Tibial nerve (tissue), 4 donors: ENCODE measurements at places on chromosomes 1 and 21. TPM values are rescaled to one million over a fixed set of nuclear protein-coding genes. Genes with fewer than 3 reads are reported as not detected.

Gene ADIPOR1
- 89.6 TPM for total RNA-seq

- H3K36me3 ChIP-seq = no peaks in the 10 kb centered on the region
- no peaks in the 10 kb centered on the region for H3K27me3 ChIP-seq
- DNase-seq = no peak
- no peaks in the 10 kb centered on the region for H3K4me1 ChIP-seq
- H3K4me3 ChIP-seq = no peak overlapping the region
- H3K27ac ChIP-seq = no peak overlapping the region
These were observed 146.6 kb downstream of the TBX15 start for GRCh38 chr1:118841521-118841920.

Gene AQP10
- not detected for total RNA-seq

DNA sequence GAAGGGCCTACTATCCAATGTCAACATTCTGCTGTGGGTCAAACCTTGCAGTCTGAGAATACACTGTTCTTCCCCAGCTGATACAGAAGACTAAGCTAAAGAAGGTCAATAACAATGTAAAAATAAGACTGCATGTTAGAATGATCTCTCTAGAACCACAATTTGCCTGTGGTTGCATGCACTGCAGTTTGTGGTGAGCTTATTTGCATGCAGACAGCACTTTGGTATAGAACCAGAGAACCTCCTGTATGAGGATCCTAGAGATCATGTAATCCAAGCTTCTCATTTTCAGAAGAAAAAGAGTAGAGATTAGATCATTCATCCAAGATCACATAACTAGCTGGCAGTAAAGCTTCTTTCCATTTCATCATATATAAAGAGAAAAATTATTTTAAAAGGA lies 15.8 kb downstream of the SYNJ1 start:
- no peak overlapping the region for H3K4me3 ChIP-seq
- no peaks in the 10 kb centered on the region for H3K27me3 ChIP-seq
- no peaks in the 10 kb centered on the region for H3K4me1 ChIP-seq
- no peaks in the 10 kb centered on the region for H3K36me3 ChIP-seq
- no peak for DNase-seq

GRCh38 chr1:7468248-7468647 lies 302.8 kb upstream of the VAMP3 start:
- H3K27me3 ChIP-seq = no peaks in the 10 kb centered on the region
- no peak overlapping the region for H3K4me3 ChIP-seq
- no peak overlapping the region for H3K27ac ChIP-seq
- H3K36me3 ChIP-seq = no peaks in the 10 kb centered on the region
- peaks cover 22% of the 10 kb centered on the region for H3K4me1 ChIP-seq

Gene GJA8
- not detected for total RNA-seq

DNA sequence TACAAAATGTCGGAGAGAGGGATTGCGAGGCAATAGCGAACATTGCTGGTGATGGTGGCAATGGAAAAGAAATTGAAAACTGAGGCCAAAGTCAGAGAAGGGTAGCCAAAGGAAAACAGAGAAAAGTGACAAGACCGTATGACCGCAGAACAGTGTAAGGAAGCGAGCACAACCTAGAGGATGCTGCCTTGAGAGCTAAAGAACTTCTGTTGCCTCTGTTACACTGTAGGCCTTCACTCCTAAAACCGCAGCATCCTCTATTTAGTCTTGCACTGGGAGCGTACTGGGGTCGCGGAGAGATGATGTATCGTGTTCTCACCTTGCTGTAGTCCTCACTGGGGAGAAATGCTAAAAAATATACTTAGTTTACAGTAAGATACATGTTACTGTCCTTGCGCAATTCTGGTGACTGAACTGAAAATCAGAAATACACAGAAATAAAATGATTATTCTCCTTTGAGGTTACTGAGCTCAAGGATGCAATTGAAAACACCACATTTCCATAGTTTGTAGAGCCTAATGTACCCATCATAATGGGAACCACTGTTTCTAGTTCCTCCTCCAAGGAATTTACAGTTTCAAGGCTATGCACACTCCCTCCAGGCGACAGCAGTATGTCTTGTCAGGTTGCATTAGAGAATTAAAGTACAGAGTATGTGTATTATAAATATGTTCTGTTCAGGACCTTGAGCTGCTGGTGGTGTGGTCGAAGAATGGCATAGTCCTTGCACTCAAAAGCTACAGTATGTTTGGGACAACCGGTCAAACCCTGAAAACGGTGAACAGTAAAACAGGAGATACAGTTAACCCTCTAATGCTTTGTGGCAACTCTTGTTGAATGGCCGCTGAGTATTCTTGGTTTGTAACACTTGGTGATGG lies 1.3 kb downstream of the NEK7 start:
- H3K27me3 ChIP-seq = no peaks in the 10 kb centered on the region
- peaks cover 57% of the 10 kb centered on the region for H3K4me1 ChIP-seq
- H3K36me3 ChIP-seq = no peaks in the 10 kb centered on the region
- H3K27ac ChIP-seq = peak overlapping the region; percentile 100

DNA sequence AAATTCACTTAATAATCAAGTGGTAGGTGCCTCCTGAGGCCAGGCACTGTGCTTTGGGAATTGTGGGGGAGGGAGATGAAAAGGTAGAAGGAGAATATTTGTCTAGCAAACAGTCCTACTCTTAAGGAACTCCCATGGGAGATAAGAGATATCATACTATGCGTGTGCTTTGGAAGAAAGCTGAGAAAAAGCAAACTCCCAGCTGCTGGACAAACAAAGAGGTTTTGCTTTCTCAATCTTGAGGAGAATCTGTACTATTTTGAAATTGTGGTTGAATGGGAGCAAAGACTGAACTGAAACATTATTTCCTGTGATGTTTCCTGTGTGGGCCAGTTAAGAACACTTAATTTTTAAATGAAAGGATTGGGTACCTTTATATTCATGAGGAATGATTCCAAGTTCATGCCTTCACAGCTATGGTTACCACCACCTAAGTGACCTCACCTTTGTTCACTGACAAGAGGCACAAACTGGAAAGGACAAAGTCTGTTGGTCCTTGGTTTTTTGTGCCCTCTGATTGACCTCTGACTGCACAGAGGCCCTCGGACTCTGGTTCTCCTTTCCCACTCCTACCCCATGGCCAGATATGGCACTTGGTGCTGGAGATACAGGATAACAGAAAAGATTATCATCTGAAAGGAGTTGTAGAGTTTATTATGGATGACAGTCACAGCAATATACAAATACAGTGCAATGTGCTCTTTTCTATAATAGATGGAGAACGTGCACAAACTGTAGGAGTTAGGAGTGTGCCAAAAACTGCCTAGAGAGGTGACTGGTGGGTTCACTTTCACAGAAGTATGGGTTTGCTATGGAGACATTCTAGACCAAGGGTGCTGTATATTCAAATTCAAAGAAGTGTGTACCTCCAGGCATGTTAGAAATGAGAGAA lies 1.6 kb downstream of the CD53 start:
- H3K36me3 ChIP-seq = no peaks in the 10 kb centered on the region
- H3K4me3 ChIP-seq = peak overlapping the region; percentile 55

DNA sequence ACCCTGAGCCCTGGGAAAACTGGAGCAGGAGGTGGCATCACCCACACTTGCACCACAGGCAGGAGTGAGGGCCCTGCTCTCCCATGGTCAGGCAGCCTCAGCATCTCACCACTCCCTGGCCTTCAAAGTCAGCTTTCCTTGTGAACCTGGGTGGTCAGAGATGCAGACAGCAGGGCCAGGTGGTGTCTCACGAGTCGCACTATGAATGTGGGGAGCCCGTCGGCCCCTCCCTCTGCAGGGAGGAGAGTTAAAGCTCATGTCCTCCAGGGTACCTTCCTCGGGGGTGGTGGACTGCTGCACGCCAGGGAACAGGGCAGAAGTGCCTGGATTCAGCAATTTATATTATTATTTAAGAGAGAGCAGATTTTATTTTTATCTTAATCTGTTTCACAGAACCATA lies 24.1 kb downstream of the ABCG1 start:
- peaks cover 3% of the 10 kb centered on the region for H3K4me1 ChIP-seq
- DNase-seq = no peak
- no peaks in the 10 kb centered on the region for H3K27me3 ChIP-seq
- H3K27ac ChIP-seq = no peak overlapping the region
- no peak overlapping the region for H3K4me3 ChIP-seq

Gene MEGF6
- total RNA-seq = 63.3 TPM

Gene GJC2
- total RNA-seq = 6.9 TPM

DNA sequence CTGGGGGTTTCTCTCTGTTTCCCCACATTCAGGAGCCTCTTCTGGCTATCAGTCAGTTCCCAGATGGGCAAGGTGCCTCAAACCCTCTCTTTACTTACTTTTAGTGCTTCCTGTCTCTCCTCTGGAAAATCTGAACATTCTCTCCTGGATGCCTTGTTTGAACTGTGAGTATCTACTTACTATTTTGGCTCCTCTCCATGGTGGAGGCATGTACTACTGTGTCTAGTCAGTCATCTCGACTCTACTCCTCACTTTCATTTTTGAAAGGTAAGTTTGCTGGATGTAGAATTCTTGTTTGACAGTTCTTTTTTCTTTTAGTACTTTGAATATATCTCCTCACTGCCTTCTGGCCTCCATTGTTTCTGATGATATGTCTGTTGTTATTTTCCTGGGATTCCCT lies 70.9 kb upstream of the FAM78B start:
- no peak overlapping the region for H3K27ac ChIP-seq
- H3K4me1 ChIP-seq = no peaks in the 10 kb centered on the region
- no peak for DNase-seq

GRCh38 chr1:150579945-150580642 lies 684 bp upstream of the MCL1 start:
- H3K36me3 ChIP-seq = peaks cover 5% of the 10 kb centered on the region
- H3K4me1 ChIP-seq = peaks cover 14% of the 10 kb centered on the region
- no peaks in the 10 kb centered on the region for H3K27me3 ChIP-seq
- peak overlapping the region; percentile 97 for H3K27ac ChIP-seq
- peak overlapping the region; percentile 59 for H3K4me3 ChIP-seq

DNA sequence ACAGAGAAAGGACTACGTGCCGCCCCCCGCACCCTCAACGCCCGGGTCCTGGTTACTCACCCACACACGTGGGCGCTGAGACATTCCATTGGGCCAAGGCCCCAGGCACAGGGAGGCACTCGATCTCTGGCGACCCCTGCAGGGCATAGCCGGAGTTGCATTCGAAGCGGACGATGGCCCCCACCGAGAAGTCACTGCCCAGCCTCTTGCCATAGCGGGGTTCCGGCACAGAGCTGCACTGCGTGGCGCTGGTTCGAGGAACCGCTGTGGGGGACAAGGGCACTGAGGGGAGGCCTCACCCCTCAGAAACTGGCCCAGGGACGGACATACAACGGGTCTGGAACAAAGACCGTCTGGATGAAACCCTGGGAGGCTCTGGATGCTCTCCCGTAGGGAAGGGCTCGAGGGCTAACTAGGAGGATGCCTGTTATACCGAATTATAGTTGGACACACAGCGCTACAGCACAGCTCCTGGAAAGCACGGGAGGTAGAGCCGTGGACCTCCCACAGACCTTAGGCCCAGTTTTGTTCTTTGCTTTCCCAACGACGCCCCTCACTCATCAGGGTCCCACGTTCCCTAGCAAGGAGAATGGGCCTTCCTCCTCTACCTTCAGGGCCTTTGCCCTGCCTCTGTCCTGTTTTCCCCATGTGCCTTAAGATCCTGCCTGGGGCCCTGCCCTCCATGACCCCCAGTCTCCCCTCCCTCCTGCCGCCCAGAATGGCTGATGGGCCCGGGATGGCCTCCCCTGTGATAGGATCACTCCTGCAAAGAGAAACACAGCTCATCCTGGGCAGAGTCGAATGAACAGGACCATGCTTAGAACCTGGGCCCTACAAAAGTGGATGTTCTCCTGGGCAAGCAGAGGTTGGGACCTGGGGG lies 152.8 kb downstream of the ZSCAN20 start:
- no peak overlapping the region for H3K27ac ChIP-seq
- no peaks in the 10 kb centered on the region for H3K4me1 ChIP-seq
- peaks cover 11% of the 10 kb centered on the region for H3K27me3 ChIP-seq
- H3K36me3 ChIP-seq = no peaks in the 10 kb centered on the region

GRCh38 chr1:32876341-32877210 lies 5.9 kb upstream of the FNDC5 start:
- no peak overlapping the region for H3K4me3 ChIP-seq
- no peaks in the 10 kb centered on the region for H3K27me3 ChIP-seq
- no peak overlapping the region for H3K27ac ChIP-seq
- H3K4me1 ChIP-seq = peaks cover 17% of the 10 kb centered on the region
- no peaks in the 10 kb centered on the region for H3K36me3 ChIP-seq

GRCh38 chr1:171801487-171801891 lies 20.0 kb downstream of the METTL13 start:
- no peaks in the 10 kb centered on the region for H3K27me3 ChIP-seq
- DNase-seq = peak; percentile 32
- no peak overlapping the region for H3K27ac ChIP-seq
- no peaks in the 10 kb centered on the region for H3K4me1 ChIP-seq
- H3K36me3 ChIP-seq = no peaks in the 10 kb centered on the region

GRCh38 chr1:110463725-110464124 lies 12.8 kb downstream of the PROK1 start:
- no peaks in the 10 kb centered on the region for H3K36me3 ChIP-seq
- peak overlapping the region; percentile 75 for H3K27ac ChIP-seq
- H3K4me1 ChIP-seq = no peaks in the 10 kb centered on the region
- no peak overlapping the region for H3K4me3 ChIP-seq
- no peaks in the 10 kb centered on the region for H3K27me3 ChIP-seq

Gene PRAMEF5
- total RNA-seq = not detected

Gene AMY1A
- total RNA-seq = not detected

- no peak overlapping the region for H3K27ac ChIP-seq
- H3K27me3 ChIP-seq = no peaks in the 10 kb centered on the region
- no peak for DNase-seq
- H3K4me3 ChIP-seq = no peak overlapping the region
- H3K4me1 ChIP-seq = peaks cover 4% of the 10 kb centered on the region
These were observed 184.3 kb upstream of the LMO4 start for GRCh38 chr1:87144316-87144895.

Gene SYCP1
- not detected for total RNA-seq

Gene RPTN
- total RNA-seq = not detected

Gene DNAI4
- 15.5 TPM for total RNA-seq

Gene PHLDA3
- total RNA-seq = 290 TPM

Gene HAO2
- not detected for total RNA-seq

DNA sequence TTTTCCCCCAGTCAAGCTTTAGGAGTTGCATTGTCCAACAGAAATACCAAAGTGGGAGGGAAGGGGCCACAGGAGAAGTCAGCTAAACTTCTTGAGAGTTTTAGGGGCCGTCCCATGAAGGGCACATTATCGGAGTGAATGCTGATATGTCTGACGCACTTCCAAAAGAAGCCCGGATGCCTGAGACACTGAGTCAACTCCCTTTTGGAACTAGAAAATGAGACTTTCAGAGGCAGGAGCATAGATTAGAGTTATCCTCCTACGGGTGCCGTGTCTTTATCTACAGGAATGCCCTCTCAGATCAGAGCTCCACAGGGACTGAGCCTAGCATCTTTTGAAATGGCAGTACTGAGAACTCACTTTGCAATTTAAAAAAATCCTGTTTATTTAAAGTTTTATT lies 13.1 kb downstream of the ACTN2 start:
- DNase-seq = no peak
- no peak overlapping the region for H3K27ac ChIP-seq
- H3K36me3 ChIP-seq = no peaks in the 10 kb centered on the region
- H3K27me3 ChIP-seq = no peaks in the 10 kb centered on the region

- peak overlapping the region; percentile 54 for H3K4me3 ChIP-seq
These were observed 5.1 kb downstream of the MAP7D1 start for GRCh38 chr1:36160949-36161485.

- no peak overlapping the region for H3K27ac ChIP-seq
- H3K4me1 ChIP-seq = no peaks in the 10 kb centered on the region
- peak; percentile 20 for DNase-seq
- H3K4me3 ChIP-seq = no peak overlapping the region
- no peaks in the 10 kb centered on the region for H3K36me3 ChIP-seq
These were observed 33.3 kb upstream of the ERG start for GRCh38 chr21:38531591-38531990.

Gene FYB2
- not detected for total RNA-seq

Gene FAM76A
- total RNA-seq = 26.4 TPM
